ENCODE measurements at places on chromosomes 12 and 14. TPM values are rescaled to one million over a fixed set of nuclear protein-coding genes. Genes with fewer than 3 reads are reported as not detected.

The VDR gene
- 32.2 TPM for total RNA-seq

DNA sequence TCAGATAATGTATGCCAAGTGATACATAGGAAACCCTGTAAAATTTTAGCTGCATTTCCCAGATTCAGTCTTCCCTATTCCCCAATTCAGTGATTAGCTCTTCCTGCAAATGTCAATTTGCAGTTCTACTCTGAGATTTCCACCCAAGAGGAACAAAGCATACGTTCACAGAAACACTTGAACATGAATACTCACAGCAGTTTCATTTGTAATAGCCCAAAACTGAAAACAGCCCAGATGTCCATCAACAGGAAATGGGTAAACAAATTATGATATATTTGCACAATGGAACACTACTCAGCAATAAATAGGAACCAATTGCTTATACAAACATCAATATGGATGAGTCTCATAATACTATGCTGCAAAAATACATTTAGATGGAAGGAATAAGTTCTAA is 194.2 kb downstream of the GXYLT1 start:
- H3K4me1 ChIP-seq: no peaks in the 10 kb centered on the region
- no peak for DNase-seq
- H3K27me3 ChIP-seq: no peaks in the 10 kb centered on the region
- no peak overlapping the region for H3K27ac ChIP-seq

DNA sequence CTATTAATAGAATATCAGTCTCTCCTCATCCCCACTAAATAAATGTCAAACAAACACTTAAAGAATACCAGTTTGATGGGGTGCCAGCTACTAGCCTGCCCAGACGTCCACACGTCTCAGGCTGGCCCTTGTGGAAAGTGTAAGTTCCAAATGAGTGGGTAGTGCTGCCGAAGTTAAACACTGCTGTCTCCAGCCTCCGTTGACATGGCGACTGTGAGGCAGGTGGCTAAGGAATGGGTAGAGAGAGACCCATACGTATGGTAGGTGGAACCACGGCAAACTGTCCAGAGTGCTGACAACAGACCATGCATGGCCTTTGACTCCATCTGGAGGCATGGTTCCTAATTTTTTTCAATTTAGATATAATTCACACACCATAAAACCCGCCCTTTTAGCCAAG is 37.9 kb downstream of the PITPNM2 start:
- no peaks in the 10 kb centered on the region for H3K27me3 ChIP-seq
- H3K27ac ChIP-seq: no peak overlapping the region
- no peaks in the 10 kb centered on the region for H3K36me3 ChIP-seq
- no peak for DNase-seq
- peaks cover 34% of the 10 kb centered on the region for H3K4me1 ChIP-seq

DNA sequence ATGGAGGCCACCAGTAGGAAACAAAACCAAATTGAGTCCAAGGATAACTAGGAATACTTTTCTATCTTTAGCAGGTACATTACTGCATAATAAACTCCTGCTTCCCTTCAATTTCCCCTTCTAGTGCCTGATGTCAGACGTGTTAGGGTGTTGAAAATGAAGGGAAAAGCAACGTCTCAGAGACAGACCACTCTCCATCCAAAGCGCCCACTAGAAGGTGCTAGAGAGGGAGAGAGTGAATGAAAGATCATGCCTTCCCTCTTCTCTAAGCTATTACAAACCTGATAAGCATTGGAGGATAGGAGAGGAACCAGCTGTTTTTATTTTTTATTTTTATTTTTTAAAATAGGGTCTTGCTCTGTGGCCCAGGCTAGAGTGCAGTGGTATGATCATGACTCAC is 64.1 kb downstream of the ZNF641 start:
- H3K27me3 ChIP-seq: no peaks in the 10 kb centered on the region
- H3K36me3 ChIP-seq: no peaks in the 10 kb centered on the region
- no peak for DNase-seq
- H3K4me3 ChIP-seq: no peak overlapping the region
- H3K4me1 ChIP-seq: no peaks in the 10 kb centered on the region

Data from osteoblast (primary cell).